Left kidney (tissue), 8 donors: ENCODE measurements at places on chromosomes 16 and 17.

DNA sequence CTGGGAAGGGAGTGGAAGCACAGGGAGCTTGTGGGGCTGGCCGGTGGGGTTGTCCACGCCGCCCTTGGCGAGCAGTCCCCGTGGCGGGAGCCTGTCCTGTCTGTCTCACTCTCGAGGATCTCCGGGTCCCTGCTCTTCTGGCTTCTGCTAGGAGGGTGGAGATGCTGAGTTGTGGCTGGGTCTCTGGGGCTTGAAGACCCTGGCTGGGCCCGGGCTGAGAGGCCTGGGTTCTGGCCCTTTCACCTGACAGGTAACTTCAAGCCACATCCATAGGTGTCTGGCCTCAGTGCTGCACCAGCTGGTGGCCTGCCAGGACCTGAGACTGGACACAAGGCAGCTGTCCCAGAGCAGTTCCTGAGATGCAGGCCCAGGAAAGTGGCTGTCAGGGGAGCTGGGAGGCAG is 46.7 kb downstream of the PRMT7 start:
- no peak for DNase-seq

GRCh38 chr17:79387783-79388182 is 223.1 kb downstream of the RBFOX3 start:
- DNase-seq, result no peak

DNA sequence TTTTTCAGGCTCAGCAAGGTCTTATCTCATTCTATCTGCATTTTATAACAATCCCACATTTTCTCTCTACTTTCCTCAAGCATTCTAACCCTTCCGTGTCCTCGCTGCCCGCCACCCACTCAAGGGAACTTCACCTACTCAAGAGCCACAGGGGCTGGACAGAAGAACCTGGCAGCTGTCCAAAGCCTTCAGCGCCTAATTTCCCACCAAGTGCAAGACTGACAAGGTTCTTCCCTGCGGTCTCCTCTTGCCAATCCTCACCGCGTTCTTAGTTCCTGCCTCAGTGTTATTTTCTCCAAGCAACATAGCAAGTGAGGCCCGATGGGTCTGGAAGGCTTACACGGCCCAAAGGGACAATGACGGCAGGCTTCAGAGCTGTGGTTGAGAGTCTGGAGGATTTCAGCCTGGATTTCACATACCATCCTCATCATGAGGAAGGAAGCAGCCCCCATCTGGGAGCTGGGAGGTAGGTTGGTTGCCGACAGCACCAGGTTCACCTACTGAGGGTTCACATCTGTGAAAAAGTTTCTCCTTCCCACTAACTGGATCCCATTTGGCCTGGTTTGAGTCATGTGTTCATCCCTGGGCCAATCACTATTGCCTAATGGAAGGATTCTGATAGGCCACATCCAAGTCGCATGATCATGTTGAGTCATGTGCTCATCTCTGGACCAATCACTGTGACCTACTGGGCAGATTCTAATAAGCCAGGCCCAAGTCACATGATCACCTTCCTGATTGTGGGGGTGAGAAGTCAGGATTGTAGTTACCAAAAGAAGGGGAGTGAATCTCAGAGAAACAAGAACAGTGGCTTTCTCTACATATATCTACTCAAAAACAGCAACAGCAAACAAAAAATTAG is 108.2 kb downstream of the N4BP1 start:
- no peak for DNase-seq

DNA sequence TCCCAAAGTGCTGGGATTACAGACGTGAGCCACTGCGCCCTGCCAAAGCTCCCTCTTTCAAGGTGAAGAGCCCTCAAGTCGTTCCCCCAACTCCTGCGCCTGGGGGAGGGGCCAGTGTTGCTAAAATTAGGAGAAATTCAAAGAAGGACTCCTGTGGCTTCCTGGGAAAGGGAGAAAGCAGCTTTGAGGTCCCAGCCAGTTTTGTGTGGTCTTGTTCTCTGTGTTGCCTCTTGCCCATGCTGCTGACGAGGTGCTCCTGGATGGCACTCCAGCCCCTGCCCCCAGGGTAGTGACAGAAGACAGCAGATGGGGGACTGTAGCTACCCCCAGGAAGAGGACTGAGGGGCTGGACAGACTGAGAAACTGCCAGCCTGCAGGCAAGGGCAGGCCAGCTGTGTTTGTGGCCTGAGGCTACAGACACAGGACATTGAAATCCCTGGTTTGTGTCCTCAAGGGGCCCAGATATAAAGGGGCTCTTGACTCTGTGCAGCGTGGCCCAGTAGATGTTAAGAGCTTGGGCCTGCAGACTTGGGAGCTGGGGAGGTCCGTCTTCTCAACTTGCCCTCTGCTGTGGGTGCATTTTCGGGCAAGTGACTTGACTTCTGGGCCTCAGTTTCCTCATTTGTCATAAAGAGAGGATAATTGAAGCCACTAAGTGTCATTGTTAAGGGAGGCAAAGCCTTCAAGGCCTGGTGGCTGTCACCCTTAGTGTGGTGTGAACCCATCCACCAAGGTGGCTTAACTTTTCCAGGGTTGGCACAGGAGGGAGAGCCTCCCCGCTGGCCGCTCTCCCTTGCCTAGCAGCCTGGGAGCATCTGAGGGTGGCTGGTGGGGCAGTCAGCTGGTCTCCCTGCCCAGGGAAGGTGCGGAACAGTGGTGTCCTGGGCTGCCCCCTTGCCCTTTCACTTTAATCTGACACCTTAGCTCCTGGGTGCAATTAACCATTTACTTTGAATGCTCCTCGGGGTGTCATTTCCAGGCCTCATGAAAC is 4.1 kb downstream of the UBALD2 start:
- no peak for DNase-seq
